ENCODE measurements at places on chromosomes 4 and X. TPM values are rescaled to one million over a fixed set of nuclear protein-coding genes. Genes with fewer than 3 reads are reported as not detected.

GRCh38 chr4:108034565-108034964, 44.9 kb downstream of the HADH start:
- DNase-seq, result no peak

Gene DOK7
- 46.7 TPM for total RNA-seq

Gene MAP9
- 6.6 TPM for total RNA-seq

DNA sequence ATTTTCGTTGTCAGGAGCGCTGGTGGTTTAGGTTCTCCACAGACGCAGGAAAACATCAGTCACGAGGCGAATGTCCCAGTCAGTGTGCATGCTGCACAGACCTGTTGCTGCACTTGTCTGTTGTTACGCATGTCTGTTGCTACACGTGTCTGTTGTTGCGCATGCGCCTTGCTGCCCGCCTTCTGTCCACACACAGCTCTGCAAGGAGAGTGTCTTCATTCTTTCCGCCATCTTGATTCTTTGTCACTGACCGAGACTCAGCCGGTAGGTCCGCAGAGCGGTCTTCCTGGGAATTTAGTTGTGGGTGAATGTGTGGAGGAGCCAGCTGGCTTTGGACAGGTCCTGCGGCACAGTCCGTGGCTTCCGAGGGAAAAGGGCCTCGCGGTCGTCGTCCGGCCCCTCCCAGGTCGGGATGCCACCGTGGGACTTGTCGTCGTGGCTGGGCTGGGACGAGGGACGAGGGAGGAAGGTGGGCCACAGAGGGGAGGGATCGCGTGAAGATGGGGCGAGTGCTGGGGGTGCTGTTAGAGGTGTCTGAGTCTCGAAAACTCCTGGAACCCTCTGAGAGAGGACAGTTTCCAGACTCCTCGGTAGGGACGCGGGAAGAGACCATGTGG, at the start of gene PAGE2B:
PAGE2B (plus strand) TSS at position 180 of the 617 bp plus-strand sequence. CDS start 1,012 bp downstream, outside the sequence.
- DNase-seq, result no peak

Measured in left ventricle myocardium inferior (tissue), 1 donor.